ENCODE measurements at places on chromosomes 3 and 15.
A peak's percentile ranks its signal among the peaks of the same experiment; 100 is the strongest.

- peak; percentile 35 for DNase-seq
Measured at GRCh38 chr3:54691289-54691771, 236.5 kb downstream of the LRTM1 start.

GRCh38 chr3:3705090-3705775 is 94.0 kb upstream of the LRRN1 start:
- DNase-seq = no peak

- no peak for DNase-seq
Measured at GRCh38 chr3:58326267-58326900, 6.3 kb upstream of the PXK start.

DNA sequence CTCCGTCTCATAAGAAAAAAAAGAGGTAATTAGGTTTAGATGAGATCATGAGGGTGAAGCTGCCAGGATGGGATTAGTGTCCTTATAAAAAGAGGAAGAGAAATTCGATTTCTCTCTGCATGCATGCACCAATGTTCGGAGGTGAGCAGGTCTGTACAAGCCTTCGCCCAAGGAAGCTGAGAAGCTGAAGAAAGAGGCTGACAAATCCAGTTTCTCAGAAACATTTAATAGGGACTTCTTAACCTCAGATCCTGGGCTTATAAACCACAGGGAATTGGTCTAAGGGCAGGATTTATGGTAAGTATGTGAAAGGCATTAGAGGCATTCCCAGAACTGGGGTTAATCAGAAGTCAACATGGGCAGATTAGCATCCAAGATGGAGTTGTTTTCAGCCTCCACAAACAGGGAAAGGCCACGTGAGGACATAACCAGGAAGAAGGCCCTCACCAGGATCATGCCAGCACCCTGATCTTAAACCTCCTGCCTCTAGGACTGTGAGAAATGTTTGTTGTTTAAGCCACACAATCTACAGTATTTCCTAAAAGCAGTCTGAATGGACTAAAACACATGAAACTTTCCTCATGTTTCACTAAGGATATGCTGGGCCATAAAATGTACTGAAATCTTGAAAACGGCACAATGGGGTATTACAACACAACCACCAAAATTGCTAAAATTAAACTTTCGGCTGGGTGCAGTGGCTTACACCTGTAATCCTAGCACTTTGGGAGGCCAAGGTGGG is 11.3 kb downstream of the SHISA5 start:
- no peak for DNase-seq

DNA sequence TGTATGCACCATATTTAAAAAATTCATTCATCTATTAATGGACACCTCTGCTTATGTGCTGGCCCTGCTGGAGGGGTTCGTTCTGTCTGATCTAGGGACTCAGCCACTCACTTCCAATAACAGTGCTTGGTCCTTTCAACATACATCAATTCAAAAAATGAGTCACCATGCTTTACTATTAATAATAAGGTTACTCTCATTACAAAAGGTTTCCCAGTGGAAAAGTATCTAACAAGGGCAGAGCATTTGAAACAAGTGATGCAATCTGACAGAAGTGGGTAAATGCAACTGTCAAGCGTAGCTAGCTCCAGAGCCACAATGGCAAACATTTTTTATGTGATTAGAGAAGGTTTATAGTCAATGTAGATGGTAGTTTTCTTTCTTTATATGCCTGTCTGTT is 67.9 kb upstream of the TNIK start:
- no peak for DNase-seq

DNA sequence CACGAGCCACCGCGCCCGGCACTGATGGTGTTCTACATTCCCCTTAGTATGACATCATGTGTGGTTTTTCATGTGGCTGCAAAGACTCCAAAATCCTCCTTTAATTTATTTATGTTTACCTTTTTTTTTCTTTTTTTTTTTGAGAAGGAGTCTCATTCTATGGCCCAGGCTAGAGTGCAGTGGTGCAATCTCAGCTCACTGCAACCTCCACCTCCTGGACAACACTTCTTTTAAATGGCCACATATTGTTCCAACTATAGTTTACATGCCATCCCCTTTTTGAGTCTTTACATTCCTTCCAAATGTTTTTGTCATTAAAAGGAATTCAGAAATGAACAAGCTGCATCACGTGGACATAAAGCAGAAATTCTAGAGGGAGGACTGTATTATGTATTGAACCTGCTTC is 10.3 kb upstream of the CDV3 start:
- DNase-seq = no peak

- DNase-seq = no peak
Measured at GRCh38 chr15:69546182-69546581, 93.6 kb downstream of the RPLP1 start.

GRCh38 chr15:50162969-50163718 is 18.9 kb upstream of the SLC27A2 start:
- DNase-seq = no peak

DNA sequence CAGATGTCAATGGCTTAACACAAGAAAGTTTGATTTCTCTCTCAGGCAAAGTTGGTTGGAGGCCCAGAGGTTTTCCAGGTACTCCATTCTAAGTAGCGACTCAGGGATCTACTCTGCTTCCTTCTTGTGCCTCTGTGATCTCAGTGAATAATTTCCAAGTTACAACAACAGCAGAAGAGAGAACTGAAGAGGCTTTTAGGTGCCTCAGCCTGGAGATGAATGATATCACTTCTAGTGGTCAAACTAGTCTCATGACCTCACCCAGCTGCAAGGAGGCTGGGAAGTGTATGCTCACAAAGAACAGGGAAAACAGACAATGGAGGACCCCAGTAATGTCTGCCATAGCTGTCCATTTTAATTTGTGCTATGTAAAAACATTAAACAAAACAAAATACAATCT is 4.6 kb upstream of the PRICKLE2 start:
- DNase-seq = no peak

DNA sequence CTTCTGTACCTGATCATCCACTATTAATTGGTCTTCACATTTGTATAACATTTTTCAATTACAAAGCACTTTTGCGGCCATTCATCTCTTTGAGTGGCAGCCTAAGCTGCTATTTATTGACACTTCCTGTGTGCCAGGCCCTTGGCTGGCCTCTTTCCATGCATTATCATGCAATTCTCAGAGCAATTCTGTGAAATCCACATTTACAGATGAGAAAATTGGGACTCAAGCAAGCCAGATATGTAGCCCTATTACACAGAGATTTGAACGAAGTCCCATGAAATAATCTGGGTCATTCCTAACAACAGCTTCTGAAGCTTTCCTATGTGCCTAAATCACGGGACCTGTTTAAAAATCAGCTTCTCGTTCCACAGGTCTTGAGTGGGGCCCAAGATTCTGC is 17.4 kb downstream of the SLC6A1 start:
- no peak for DNase-seq

DNA sequence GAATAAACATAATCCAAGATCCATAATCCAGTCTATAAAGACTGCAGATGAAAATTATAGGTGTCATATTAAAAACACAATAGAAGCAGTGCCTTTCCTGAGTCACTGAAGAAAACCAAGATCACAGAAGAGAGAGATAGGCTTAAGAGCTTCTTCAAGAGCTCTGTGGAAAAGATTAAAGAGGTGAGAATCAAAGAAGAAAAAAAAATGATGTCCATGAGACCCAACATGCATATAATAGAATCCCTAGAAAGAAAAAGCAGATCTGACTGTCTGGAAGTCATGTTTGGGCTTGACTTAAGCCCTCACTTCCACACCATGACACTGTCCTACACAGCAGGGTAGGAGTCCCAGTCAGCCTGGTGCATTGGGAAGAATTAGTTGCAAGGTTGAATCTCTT is 205.6 kb upstream of the PROK2 start:
- DNase-seq = no peak

DNA sequence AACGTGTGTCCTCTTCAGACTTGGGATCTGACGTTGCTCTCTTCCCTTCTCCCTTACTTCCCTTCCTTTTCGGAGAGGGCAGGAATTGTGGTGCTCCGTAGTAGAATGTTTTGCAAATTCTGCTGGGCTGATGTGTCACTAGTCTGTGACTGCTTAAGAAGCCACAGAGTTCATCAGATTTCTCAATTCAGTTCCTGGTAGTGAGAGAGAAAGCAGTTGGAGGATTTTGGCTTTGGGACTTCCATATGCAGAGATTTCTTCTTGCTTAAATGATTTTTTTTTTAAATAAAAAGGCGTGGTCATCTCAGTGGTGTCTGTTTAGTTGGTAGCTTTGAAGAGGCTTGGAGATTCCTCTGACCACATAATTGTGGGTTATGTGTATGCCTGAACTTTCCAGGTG is 10.1 kb downstream of the CEMIP start:
- DNase-seq = no peak

DNA sequence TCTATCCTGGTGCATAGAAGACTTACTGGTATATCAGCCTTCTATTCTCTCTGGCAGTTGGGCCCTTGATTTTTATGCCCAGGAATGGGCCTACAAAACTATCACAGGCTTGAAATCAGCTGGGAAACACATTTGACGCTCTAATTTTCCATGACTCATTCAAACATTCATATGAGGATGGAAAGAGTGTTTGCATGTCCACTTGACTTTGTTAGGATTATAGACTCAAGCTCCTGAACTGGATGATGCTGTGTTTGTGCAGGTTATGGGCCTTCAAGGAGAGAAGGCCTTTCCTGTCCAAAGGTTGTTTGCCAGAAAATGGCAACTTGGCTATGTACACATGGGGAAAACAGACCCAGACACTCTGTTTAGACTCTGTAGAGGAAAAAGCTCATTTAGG is 219.9 kb downstream of the GAP43 start:
- DNase-seq = no peak

DNA sequence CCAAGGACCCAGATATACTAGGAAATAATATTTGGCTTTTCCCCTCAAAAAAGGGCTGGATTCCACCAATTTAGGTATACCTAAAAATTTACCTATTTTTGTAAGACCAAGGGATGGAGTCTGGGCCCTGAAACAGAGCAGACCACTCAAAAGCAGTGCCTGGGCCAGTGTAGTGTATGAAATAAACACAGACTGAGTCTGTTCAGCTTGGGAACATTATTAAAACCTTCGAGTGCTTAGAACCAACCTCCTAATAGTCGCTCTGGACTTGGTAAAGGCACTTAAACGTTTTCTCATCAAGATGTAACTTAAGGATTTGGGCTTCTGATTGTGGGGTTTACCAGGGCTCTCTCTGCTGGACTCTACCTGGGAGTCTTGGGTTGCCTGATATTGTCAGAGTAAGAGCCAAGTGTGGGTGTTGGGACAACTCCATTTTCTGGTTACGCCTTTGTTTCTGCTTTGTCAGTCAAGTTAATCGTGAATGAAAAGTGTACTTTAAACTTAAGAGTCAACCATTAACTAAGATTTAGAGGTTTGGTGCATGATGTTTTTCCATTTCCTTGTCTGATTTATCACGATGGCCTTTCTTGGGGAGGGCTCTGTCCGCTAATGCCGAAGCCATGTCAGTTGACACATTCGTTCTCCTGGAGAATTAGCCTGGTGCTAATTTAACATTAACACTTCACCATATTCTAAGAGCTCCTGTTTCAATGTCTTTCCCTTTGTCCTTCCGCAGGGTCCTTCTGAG is 221.0 kb upstream of the TPM1 start:
- DNase-seq = no peak

DNA sequence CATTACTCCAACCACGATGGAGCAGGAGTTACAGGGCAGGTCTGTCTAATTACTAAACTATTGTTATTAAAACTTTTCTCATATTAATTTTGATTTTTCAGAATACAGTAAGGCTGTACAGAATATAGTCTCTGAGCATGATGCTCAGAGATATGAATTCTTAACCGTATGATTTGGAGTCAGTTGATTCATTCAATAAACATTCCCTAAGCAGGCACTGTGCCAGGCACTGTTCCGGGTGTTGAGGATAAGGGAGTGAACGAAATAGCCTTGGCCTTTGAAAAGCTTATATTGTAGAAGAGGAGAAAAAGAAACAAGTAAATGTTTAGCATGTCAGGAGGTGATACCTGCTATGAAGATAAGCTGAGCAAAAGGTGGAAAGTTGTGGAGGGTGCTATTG is 187.3 kb downstream of the KCNAB1 start:
- DNase-seq = peak; percentile 73

DNA sequence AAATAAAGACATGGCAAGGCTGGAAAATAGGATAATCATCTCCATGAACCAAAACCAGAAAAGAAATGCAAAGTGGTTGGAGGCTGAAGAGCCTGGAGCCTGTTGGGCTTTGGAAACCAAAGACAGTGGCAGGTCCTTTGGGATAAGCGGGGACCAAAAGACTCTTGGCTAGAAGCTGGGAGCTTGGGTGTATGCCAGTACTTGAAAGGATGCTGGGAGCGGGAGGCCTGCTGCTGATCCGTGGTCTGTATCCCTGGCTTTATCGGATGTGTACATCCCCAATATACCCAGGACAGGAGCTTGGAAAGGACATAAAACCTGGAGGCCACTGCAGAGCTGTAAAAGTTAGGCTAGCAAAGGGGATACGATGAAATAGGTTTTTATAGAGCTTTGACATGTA is 1.3 kb upstream of the CHRNB4 start:
- DNase-seq = no peak

DNA sequence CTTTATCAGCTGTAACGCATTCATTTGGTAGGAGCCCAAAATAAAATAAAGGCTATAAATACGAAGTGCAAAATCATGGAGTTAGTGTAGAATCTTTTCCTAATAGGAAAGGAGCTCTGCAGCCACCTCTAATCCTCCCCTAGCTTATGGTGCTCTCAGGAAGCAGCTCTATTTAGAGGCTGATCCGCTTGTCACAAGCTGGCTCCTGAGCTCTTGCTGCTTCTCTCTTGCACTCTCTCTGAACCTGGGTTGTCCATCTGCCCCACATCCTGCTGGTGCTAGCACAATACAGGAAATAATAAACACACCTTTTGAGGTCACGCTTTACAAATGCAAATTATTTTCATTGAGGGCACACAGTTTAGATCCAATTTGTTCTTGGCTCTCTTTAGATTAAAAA is 37.3 kb upstream of the BFSP2 start:
- DNase-seq = no peak

DNA sequence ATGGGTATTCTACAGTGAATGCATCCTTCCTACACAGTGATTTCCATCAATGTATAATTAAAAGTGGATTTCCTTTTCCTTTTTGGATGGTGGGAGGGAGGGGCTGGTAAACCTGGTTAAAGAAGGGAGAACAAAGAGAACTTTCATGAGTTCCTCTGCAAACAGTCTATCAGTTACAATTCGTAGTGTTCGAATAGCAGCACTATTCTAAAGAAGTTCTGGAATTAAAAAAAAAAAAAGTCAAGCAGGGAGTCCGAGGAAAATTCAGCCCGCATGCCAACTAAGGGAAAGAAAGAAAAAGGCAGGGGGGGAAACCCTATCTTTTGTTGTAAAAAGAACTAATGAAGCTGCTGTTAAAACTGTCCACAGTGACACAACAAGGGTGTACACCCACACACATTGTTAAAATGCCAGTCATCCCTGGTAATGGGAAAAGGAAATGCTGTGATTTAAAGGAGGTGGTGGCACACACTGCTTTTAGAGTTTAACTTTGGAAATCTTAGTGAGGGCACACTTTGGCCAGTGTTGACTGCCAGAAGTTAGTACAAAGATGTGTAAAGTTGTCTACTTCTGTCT is 521.2 kb downstream of the ZIC1 start:
- no peak for DNase-seq

GRCh38 chr3:49656541-49657112 is 17.5 kb upstream of the APEH start:
- DNase-seq = no peak
